ENCODE measurements at places on chromosomes 5 and 9.

- DNase-seq: no peak
Observed at GRCh38 chr5:36452424-36453006, 150.8 kb upstream of the RANBP3L start.

- no peak for DNase-seq
Observed at GRCh38 chr5:138942066-138942465, 66.9 kb upstream of the LRRTM2 start.

DNA sequence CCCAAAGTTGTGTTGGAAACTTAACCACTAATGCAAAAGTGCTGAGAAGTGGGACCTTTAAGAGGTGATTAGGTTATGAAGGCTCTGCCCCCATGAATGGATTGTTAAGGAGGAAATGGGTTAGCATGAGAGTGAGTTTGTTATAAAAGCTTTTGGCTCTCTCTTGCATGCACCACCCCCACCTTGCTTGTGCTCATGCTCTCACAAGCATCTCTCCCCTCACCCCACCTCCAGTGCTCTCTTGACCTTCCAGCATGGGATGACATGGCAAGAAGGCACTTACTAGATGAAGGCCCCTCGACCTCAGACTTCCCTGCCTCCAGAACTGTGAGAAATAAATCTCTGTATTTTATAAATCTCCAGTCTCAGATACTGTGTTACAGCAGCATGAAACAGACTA lies 52.8 kb downstream of the RICTOR start:
- DNase-seq: no peak

GRCh38 chr9:101299901-101300300 lies 84.9 kb downstream of the BAAT start:
- DNase-seq: no peak

DNA sequence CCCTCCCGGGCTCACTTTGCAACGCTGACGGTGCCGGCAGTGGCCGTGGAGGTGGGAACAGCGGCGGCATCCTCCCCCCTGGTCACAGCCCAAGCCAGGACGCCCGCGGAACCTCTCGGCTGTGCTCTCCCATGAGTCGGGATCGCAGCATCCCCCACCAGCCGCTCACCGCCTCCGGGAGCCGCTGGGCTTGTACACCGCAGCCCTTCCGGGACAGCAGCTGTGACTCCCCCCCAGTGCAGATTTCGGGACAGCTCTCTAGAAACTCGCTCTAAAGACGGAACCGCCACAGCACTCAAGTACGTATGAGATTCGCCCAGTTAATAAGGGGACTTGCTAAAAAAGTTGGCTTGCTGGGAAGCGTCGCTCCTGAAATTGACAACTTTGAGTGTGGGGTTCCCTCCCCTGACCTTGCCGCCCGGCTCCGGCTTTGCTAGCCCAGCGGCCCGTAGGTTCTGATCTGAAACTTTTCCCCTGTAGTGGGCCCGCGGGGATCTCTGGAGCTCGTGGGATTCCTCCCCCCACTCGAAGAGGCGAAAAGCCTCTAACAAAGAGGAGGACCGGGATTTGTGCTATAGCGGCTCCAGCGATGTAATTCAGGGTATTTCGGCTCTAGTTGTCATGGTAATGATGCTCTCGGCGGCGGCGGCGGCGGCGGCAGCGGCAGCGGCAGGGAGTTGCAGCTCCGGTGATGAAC lies 572 bp downstream of the NR4A3 start:
- DNase-seq: peak; percentile 29

GRCh38 chr5:149937610-149938009 lies 7.0 kb downstream of the PDE6A start:
- peak; percentile 28 for DNase-seq
